Chondrocyte (in vitro differentiated cells): ENCODE measurements at places on chromosomes 12 and 14. TPM values are rescaled to one million over a fixed set of nuclear protein-coding genes. Genes with fewer than 3 reads are reported as not detected.

GRCh38 chr14:69630360-69630759, 19.0 kb downstream of the SUSD6 start:
- no peak for DNase-seq

DNA sequence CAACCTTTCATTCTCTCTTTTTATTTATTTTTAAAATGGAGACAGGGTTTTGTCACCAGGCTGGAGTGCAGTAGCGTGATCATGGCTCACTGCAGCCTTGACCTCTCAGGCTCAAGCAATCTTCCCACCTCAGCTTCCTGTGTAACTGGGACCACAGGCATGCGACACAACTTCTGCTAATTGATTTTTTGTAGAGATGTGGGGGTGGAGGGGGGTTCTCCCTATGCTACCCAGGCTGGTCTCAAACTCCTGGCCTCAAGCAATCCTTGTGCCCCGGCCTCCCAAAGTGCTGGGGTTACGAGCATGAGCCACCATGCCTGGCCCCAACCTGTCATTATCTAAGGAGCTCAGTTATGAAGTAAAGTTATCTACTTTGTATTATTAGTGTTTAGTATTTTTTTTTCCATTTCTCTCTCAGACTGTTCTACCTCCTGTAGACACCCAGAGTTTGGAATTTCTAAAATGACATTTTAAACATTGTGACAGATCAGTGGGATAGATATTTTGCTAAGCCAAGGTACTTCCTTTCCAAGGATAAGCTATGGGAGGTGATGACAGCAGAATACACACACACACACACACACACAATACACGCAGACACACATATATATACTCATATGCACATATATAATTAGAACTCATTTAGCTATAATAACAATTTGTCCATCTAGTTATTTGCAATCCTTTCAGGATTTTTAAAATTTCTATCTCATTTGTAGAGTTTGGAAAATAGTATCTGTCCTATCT, 2.1 kb upstream of the USP44 start:
- DNase-seq: no peak

- DNase-seq: no peak
Observed at GRCh38 chr14:80264702-80265101, 53.4 kb upstream of the DIO2 start.

DNA sequence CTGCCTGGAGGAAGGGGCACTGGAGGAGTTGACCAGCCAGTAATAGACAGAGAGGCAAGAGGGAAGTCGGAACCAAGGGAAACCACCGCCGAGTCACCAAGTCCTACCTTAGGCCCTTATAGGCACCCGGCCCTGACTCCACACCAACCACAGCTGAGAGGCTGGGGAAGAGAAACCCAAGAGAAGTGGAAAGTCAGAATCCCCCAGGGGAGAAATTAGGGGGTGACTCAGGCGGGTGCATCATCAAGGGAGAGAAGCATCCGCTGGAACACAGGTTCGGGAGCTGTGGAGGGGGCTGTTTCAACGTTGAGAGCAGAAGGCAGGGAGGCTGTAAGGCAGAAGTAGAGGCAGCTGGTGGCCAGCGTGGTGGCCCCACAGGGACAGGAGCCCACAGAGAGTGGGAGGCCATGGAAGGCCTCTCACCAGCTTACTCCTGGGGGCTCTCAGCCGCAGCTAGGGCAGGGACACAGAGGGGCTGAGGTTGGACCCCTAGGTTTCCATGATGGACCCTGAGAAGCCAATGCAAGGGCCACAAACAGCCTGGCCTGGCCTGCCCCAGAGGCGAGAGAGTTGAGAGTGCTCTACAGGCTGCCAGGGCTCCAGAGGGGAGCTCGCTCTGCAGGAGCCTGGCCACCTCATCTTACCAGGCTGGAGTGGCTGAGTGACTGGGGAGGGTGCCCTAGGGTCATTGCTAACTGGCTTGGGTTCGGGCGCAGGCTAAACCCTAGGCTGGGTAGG, 1.4 kb upstream of the TRMT61A start:
- no peak for DNase-seq

DNA sequence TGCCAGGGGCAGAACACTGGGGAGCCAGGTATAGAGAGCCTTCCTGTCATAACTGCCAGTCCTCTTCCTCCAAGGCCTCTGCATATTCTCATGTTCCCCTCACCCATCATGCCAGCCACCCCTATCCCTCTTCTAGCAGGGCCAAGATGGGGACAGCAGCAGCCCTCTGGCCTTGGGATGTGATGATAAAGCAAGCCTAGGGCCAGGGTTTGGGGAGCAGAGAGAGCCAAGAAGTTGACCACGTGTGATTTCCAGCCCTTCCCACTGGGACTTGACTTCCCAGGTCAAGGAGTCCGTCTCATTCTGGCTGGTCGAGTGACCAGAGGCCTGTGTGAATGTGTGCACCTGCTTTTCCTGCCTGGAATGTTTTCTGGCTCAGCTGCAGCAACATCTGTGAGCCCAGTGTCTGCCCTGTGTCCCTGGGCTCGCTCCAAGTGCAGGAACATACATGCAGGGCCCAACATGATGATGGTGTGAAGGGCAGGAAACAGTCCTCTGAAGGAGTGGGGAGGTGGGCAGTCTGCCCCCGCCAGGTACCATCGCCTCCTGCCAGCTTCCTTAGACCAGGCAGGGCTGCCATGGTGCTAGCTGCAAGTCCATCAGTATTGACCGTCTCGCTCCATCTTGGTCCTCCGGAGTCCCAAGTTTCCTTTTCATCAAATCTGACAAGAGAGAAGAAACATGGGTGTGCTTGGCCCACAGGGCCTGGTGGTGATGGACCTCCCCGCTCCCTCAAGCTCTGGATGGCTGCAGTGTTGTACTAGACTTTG, 21.0 kb downstream of the VASH1 start:
- DNase-seq: no peak

GRCh38 chr12:106054049-106054448, 84.7 kb downstream of the NUAK1 start:
- DNase-seq: no peak

DNA sequence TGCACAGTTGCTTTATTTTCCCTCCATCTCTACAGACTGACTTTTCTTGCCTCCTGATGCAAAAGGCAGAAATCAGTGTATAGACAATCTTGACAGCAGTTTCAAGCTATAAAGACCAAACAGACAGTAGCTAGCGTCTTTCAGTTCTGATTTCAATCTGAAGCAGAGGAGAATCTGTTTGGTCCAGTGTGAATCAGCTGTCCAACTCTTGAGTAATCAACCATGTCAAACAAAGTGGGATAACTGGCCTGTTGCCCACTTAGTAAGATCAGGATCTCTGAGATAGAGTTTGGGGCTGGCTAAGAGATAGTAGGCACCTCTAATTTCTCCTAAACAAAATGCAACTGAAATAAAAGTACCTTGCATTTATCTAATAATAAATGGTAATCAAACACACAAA, 797.4 kb upstream of the FBXO33 start:
- no peak for DNase-seq

DNA sequence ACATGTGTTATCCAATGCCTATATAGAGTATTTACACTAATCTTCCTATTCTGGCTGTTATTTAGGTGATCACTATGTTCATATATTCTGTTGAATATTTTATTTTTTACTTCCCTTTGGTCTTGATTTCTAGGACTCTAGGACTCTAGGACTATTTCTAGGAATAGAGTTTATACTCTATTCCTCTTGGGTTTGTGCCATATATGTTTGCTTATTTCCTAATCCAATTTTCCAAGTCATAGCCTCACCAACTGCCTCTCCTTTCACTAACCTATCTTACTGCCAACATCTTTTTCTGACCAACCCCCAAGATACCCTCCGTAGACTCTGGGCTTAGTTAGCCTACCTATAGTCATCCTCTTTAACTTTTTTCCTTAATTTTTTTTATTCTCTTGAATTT, 28.5 kb downstream of the ARF6 start:
- no peak for DNase-seq

DNA sequence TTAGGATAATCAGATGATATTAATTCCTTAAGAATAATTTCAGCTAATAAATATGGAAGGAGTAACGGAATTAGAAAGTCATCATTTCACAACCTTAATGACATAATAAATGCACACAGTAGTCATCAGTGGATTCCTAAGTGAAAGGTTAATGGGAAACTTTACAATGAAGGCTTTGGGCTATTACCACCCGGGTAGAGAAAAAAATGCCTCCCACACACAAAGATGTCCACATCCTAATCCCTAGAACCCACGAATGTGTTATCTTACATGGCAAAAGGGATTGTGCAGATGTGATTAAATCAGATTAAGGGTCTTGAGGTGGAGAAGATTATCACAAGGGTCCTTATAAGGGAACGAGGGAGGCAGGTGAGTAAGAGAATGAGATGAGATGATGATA, 5.6 kb downstream of the TMED10 start:
- DNase-seq: no peak

DNA sequence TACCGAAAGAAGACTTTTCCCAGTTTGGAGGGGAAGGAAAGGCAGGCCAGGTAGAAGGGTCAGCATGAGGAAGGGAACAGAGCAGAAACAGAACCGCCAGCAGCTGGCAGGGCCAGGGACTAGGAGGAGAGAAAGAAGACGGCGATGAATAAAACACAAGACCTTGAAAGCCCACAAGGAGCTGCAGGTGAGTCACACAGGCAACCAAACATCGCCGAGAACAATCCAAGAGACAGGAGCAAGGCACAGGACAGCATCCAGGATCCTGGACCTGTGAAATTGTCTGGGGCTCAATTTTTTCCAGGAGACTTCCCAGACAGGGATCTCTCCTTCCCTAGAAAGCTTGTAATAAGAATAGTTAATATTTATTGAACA, 47.3 kb downstream of the NUAK1 start:
- DNase-seq: no peak

- DNase-seq: no peak
Observed at GRCh38 chr14:23831596-23831995, 122.0 kb upstream of the DHRS4 start.

DNA sequence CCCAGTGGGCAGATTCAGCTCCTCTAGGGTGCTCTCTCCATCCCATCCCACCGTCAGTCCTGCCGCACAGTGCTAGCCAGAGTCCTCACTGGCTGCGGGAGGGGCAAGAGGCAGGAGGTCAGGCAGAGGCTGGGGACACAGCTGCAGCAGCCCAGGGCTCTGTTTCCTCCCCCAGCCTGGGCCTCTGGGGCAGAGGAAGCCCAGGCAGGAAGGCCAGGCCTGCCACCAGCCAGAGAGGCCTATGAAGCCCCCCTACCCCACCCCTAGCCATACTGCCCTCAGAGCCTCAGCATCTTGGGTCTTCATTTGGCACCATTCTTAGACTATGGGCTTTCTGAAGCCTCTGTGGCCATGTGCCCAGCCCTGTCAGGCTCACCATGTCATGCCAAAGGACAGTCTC, 3.4 kb downstream of the ACVRL1 start:
- DNase-seq: peak; percentile 13

DNA sequence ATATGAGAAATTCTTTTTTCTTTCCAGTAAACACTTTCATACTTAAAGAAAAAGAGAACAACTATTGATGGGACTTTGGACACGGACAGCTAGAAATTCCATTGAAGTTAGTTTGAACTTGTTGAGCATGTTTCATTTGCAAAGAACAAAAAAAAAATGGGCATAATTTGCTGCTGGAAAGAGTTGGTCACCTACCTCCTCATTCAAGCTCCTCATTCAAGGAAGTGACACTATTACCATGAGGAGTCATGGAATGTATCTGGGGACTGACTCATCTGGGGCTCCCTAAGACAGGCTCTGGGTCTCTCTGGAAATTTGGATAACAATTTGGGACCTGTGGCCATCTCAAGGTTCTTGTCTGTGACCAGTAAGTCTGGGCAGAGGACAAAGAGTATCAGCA, 50.4 kb downstream of the KICS2 start:
- DNase-seq: no peak

- no peak for DNase-seq
Observed at GRCh38 chr12:48110691-48111311, 4.9 kb upstream of the SENP1 start.

- no peak for DNase-seq
Observed at GRCh38 chr12:69392179-69392928, 32.8 kb downstream of the YEATS4 start.

DNA sequence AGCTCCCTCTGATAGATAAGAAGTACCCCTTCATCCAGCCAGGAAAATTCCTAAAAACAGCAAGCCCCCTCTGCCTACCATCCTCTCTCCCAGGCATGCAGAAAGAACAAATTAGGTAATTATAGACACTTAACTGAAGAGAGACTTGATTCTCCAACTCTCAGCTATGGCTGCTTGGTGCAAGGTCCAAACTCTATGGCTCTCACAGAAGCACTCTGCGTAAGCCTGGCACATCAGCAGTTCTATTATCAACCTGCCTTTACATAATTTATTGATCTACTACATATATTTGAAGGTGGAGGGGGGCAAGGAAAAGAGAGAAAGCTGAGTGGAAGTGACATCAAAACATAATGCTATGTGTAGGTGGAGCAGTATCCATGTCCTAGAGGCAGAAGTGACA, 1.1 kb upstream of the MYO1A start:
- DNase-seq: no peak

AGAP2 gene
- total RNA-seq: 1.9 to 3.1 TPM (median 1.9 TPM) in 3 replicates

TAS2R20 gene
- 0.49 to 2.6 TPM (median 0.82 TPM) in 3 replicates for total RNA-seq

C12orf50 gene
- 0.31 TPM in 1 of 3 replicates, not detected in the others for total RNA-seq

JPH4 gene
- total RNA-seq: 0.20 TPM in 1 of 3 replicates, not detected in the others

POTEG gene
- total RNA-seq: not detected in 3 replicates

RFLNA gene
- 1.0 to 4.7 TPM (median 1.3 TPM) in 3 replicates for total RNA-seq

RPL10L gene
- total RNA-seq: not detected in 3 replicates
